ENCODE measurements at places on chromosomes 12 and 14. TPM values are rescaled to one million over a fixed set of nuclear protein-coding genes. Genes with fewer than 3 reads are reported as not detected.

DNA sequence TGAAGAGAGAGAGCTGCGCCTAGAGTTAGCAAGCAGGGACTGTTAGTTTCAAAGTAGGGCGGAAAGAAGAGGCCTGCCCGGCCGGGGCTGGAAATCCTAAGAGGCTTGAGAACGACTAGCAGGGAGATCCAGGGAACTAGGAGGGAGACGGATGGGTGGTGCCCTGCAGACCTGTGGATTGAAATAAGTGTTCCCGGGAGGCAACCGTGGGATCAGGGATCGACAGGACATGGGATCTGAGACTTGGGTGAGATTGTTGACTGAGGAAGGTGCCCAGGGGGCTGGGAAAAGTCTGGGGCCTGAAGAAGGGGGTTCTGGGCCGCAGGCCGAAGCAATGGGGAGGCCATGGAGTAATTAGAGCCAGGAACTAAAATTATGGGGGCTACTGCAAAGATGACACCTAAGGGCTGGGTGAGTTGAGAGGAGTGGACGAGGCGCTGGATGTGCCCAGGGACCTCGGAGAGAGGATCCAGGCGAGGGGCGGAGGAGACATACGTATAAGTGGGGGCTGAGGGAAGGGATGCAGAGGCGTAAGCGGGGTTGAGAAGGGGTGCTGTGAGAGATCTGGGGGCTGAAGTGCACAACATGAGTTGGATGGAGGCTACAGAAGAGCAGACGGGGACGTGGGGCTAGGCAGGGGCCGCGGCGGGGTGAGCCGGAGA lies 635 bp downstream of the LTA4H start:
- peak; percentile 41 for DNase-seq

- peak; percentile 31 for DNase-seq
Measured at GRCh38 chr12:65306366-65307168, 28.1 kb downstream of the MSRB3 start.

- DNase-seq: no peak
Measured at GRCh38 chr12:111344254-111344875, 24.5 kb downstream of the PHETA1 start.

DNA sequence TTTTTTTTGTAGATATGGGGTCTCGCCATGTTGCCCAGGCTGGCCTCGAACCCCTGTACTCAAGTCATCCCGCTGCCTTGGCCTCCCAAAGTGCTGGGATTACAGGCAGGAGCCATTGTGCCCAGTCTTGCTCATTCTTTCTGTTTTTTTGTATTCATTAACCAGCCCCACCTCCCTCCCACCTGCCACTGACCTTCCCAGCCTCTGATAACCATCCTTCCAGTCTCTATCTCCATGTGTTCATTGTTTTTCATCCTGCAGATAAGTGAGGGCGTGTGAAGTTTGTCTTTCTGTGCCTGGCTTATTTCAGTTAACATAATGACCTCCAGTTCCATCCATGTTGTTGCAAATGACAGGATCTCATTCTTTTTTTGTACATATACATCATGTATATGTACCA lies 19.0 kb downstream of the MYL2 start:
- no peak for DNase-seq

- DNase-seq: no peak
Measured at GRCh38 chr14:94349276-94349675, 26.1 kb upstream of the SERPINA6 start.

- DNase-seq: no peak
Measured at GRCh38 chr14:89386212-89386886, 30.7 kb downstream of the FOXN3 start.

DNA sequence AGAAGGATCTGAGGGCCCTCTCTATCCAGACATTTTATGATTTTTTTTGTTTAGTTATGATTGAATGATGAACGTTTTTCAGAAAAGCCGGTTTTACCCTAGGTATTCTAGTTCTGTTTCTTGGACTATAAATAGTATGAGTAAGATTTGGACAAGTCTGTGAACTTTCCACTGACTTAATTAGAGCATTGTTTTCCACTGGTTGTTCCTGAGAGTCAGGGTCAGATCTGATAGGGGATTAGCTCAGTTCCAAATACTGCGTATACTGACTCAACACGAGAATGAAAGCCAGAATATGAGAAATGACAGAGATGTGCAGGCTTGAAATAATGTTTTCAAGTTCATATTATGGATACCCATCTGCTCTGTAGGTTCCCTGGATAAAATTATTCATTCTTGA lies 361.6 kb downstream of the AEBP2 start:
- no peak for DNase-seq

DNA sequence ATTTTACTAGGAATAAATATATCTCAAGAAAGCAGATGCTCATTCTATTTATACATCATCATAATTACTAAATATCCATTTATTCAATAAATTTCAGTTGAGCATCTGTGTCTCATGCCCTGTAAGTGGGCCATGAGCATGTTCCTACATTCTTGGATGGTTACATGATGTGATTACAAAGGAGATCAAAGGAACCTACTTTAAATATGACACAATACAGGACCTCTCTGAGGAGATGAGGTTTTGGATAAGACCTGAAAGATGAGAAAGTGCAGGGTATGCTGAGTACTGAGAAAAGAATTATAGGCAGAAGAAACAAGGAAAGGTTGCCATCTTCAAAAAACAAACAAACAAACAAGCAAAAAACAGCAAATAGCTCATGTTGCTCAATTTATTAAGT lies 105.4 kb upstream of the CNTN1 start:
- DNase-seq: no peak

- DNase-seq: peak; percentile 7
Measured at GRCh38 chr12:70741256-70741655, 104.0 kb upstream of the PTPRB start.

- DNase-seq: no peak
Measured at GRCh38 chr12:97112136-97112535, 205.1 kb downstream of the NEDD1 start.

DNA sequence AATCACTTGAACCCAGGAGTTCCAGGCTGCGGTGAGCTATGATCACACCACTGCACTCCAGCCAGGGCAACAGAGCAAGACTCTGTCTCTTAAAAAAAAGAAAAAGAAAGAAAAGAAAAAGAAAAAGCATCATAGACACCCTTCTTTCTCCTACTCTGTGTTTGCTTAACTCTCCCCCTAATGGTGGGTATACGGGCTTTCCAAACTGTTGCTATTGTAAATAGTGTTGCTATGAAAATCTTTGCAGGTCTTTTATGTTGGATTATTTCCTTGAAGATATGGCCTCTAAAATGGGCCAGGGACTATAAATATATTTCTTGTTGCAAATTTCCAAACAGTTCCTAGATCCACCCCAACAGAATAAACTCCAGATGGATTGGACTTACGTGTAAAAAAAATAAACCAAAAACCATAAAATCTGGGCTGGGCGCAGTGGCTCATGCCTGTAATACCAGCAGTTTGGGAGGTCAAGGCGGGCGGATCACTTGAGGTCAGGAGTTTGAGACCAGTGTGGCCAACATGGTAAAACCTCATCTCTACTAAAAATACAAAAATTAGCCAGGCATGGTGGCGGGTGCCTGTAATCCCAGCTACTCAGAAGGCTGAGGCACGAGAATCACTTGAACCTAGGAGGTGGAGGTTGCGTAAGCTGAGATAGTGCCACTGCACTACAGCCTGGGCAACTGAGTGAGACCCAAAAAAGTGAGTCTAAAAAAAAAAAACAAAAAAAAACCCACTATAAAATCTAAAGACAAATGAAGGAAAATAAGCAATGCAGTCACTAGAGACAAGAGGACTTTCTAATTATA lies 25.9 kb downstream of the NFKBIA start:
- peak; percentile 60 for DNase-seq

DNA sequence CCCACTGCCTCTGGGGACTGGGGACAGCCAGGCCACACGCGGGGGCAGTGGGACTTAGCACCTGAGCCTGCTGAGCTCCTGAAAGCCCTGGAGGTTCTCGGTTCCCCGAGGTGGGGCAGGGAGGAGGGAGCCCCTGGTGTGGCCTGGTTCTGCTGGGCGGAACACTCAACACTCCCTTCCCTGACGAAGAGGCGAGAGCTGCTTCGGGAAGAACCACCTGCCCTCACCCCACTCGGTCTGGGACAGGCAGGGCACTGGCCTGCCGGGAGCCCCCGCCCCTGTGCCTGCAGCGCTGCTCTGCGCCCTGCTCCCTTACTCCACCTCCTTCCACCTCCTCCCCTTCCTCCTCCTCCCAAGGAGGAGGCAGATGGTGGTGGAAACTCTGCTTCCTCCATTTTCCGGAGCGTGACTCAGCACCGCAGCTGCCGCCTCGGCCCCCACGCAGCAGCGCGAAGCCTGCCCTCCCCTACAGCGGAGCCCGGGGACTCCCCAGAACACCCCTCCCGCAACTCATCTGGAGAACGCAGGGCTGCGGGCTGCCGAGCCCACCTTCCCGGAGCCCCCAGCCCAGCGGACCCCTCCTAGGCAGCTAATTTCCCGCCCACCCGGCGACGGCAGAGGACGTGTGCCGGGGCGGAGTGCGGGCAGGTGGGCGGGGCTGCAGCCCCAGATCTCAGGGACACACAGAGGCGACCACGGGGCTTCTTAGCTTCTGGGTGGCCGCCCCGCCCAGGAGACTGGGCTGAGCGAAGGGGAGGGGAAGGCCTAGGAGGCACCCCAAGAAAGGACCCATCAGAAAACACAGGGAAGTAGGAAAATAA lies 11.7 kb upstream of the INF2 start:
- DNase-seq: peak; percentile 75

DNA sequence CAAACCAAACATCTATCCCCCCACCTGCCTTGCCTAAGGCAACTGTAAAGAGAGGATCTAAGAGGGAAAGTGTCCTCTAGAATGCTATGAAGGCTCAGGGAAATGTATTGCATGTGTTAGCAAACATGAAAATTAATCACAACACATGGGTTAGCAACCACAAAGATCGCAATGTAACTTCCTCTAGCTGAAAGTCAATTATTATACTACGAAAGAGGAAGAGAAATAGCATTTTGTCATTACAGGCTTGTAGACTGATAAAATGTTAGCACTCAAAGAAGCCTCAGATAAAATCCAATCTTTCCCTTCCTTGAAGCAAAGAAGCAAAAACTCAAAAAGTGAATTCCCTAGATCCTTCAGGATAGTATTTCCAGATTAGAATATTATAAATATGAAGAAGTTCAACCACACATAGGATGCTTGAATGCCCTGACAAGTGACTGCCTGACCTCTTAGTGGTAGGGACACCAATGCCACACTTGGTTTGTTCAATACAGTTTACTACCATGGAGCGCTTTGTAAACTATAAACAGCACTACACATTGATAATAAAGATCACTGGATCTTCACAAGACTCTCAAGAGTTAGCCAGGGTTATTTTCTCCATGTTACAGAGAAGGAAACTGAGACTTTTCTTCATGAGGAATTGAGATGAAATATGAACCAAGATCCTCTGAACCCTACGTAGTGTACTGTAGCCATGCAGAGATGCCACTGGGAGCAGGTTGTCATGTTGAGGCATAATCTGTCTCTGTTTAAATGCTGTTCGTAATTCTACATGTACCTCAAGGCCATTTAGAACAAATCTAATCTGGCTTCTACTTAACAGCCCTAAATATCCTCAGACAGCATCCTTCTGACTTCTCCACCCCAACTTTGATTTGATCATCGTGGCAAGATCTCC lies 100.7 kb downstream of the ITPR2 start:
- DNase-seq: no peak

GRCh38 chr14:77302926-77303325 lies 17.8 kb downstream of the POMT2 start:
- DNase-seq: no peak

GRCh38 chr12:43148691-43149090 lies 403.3 kb downstream of the ADAMTS20 start:
- DNase-seq: no peak

GRCh38 chr14:99150236-99150635 lies 121.8 kb downstream of the BCL11B start:
- no peak for DNase-seq

GRCh38 chr12:132218527-132218875 lies 74.2 kb downstream of the NOC4L start:
- DNase-seq: no peak

DNA sequence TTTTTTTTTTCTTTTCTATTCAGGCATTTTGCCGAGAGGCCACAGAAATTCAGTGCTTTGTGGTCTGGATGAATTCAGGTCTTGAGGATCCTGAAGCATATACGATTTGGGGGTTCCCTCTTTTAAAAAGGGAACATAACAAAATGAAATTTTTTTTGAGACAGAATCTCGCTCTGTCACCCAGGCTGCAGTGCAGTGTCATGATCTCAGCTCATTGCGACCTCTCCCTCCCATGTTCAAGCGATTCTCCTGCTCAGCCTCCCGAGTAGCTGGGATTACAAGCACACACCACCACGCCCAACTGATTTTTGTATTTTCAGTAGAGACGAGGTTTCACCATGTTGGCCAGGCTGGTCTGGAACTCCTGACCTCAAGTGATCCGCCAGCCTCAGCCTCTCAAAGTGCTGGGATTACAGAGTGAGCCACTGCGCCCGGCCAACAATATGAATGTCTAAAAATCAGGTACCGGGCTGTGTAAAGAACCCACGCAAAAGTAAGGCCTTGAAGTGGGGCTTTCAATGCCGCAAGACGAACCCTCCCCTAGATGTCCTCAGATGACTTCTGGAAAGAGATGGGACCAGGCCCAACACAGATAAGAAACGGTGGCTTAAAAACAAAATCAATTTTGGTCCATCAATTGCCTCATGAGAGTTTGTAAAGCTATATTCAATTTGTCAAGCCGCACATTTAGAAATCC lies 30.0 kb downstream of the TESC start:
- DNase-seq: no peak

DNA sequence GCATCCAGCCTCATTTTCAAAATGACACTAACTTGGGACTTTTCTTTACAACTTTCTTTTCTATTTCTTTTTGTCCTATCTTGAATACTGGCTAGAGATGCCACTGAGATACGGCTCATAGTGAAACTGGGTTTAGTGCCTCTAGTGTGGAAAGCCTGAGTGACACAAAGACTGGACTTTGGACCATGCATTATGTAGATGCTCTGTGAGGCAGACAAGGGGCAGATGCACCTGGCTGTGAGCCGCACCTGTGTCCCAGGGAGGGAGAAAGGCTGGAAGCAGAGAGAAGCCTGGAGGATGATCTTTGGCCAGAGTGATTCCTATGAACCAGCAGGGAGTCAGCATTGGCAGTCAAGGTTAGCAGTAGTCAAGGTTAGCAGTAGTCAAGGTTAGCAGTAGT lies 852.3 kb upstream of the TMEM132C start:
- no peak for DNase-seq

- DNase-seq: peak; percentile 62
Measured at GRCh38 chr14:63203618-63204406, 431 bp upstream of the RHOJ start.

MFAP5 gene
- total RNA-seq: 18.4 TPM

BAZ1A gene
- total RNA-seq: 29.1 TPM

SLC38A2 gene
- 220 TPM for total RNA-seq

B4GALNT3 gene
- 131 TPM for total RNA-seq

POTEM gene
- not detected for total RNA-seq
